ENCODE measurements at places on chromosomes 11 and 22. TPM values are rescaled to one million over a fixed set of nuclear protein-coding genes. Genes with fewer than 3 reads are reported as not detected.

The TTC28 gene
- total RNA-seq, result 4.2 TPM

The MFNG gene
- 2.7 TPM for total RNA-seq

The SOX6 gene
- total RNA-seq, result not detected

The PHLDA2 gene
- 135 TPM for total RNA-seq

The CHKA gene
- 27.7 TPM for total RNA-seq

The CARD16 gene
- not detected for total RNA-seq

The APOL2 gene
- total RNA-seq, result 25.5 TPM

The NRIP3 gene
- 1.1 TPM for total RNA-seq

The ST14 gene
- total RNA-seq, result 0.09 TPM

The ZMAT5 gene
- 20.1 TPM for total RNA-seq

The BIRC3 gene
- 32.7 TPM for total RNA-seq

The OR52E1 gene
- total RNA-seq, result not detected

The ABCG4 gene
- total RNA-seq, result 0.36 TPM

The ZNF70 gene
- 1.2 TPM for total RNA-seq

The KCNQ1 gene
- total RNA-seq, result 0.24 TPM

The ABTB2 gene
- 24.5 TPM for total RNA-seq

The RBMXL2 gene
- not detected for total RNA-seq

The DDTL gene
- total RNA-seq, result 1.8 TPM
